Stromal cell of bone marrow (primary cell): ENCODE measurements at places on chromosomes 7 and 10.

- DNase-seq, result no peak
Measured at GRCh38 chr10:8060010-8060703, 5.7 kb downstream of the GATA3 start.

DNA sequence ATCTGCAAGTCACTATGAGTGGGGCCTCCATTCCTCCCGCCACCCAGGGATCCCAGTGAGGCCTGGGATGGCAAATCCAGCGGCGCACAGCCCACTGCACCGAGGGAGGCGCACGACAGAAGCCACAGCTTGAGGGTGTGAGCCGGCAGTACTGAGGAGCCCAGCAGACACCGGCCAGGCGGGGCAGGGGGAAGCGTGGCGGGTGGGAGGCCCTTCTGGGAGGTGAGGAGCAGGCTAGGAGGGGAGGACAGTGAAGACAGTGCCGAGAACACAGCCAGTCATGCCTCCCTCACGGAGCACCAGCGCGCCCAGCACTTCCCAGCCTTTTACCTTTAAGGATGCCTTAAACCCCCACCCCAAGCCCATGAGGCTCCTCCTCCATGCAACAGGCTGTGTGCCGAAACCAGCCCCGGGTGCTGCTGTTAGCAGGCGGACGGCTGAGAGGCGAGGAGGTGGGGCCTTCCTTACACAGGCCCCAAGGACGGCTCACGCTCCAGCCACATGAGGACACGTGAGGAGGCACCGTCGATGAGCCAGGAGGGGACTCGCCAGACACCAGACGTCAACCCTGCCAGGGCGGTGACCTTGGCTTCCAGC is 258.5 kb downstream of the PTPRN2 start:
- no peak for DNase-seq

GRCh38 chr7:50721661-50722259 is 60.9 kb downstream of the GRB10 start:
- no peak for DNase-seq

DNA sequence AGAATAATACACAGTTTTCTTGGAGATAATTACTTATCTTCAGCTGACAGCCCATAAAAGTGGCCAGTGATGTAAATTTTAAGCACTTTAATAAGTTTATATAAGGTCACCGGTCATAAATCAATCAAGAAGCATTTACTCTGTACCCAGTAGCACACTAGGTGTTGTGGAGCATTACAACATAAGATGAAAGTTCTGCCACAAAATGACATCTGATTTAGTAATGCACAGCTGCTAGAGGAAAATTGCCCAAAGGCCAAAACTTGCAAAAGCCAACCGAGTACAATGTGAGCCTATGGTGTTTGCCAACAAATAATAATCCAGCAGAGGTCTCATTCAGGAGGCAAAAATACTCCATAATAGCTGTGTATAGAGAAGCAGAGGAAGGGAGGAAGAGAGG is 63.6 kb downstream of the GPR37 start:
- DNase-seq, result no peak

- no peak for DNase-seq
Measured at GRCh38 chr10:1530871-1531517, 206.3 kb downstream of the ADARB2 start.

GRCh38 chr7:88638583-88638982 is 120.9 kb upstream of the ZNF804B start:
- no peak for DNase-seq

GRCh38 chr7:139798892-139799291 is 21.1 kb upstream of the HIPK2 start:
- DNase-seq, result no peak

GRCh38 chr10:49290607-49291006 is 8.4 kb upstream of the C10orf71 start:
- DNase-seq, result no peak

GRCh38 chr10:74056050-74056818 is 58.3 kb downstream of the VCL start:
- DNase-seq, result no peak

GRCh38 chr10:106771154-106771553 is 393.4 kb downstream of the SORCS1 start:
- DNase-seq, result no peak

DNA sequence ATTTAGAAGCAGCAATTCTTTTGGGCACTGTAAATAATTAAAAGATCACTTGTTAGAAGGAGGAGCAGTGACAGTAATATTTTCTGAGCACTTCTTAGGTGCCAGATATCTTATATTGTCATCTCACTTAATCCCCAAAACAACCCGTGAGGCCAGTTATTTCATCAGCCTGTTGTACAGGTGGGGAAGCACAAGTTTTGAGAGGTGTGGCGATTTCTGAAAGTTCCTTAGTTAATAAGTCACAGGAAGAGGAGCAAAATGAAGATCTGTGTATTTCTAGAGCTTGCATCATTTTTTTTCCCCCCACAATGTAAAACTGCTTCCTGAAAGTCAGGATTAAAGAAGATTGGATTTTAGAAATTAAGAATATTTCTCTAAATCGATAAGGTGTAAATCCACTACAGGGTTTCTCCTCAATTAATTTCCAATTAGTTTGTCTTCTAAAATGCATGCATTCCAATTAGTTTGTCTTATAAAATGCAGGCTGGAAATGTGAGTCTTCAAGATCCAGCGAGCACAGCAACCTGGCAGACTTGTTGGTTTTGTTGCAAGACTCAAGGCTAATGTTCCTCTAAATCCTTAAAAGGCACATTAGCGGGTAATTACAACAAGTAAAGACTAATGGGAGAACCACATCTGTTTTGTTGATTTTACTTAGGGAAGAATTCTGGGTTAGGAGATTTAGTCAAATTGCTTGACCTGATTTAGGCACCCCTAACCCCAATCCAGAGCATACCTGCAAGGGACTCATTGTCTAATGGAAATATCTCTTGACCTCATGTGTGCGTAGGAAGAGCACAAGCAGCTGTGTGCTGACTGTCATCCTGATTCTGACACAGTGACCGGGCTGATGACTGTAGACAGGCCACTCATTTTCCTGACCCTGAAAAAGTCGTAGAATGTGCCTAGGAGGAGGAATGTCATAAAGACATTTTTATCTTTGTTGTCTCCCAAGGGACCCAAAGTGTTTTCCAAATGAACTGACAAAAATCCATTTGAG is 272.0 kb downstream of the BAMBI start:
- DNase-seq, result no peak
